ENCODE measurements at places on chromosomes 2 and 18.
A peak's percentile ranks its signal among the peaks of the same experiment; 100 is the strongest.

DNA sequence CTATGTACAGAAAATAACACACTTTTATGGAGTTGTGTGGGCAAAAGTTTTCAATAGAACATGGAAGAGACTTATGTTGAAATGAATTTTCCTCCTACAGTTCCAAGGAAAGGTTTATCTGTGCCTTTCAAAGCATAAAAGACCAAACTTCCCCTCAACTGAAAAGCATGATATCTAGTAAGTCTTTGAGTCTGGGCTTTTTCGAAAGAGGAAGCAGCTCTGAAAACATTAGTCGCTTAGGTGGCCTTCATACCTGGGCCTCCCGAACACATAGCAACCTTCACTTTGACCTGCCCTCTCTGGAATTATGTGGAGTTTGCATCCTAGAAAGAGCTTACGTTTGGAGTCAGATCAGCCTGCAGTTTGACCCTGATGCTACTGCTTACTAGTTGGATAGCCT, 4.8 kb upstream of the CAPN14 start:
- no peak for DNase-seq

DNA sequence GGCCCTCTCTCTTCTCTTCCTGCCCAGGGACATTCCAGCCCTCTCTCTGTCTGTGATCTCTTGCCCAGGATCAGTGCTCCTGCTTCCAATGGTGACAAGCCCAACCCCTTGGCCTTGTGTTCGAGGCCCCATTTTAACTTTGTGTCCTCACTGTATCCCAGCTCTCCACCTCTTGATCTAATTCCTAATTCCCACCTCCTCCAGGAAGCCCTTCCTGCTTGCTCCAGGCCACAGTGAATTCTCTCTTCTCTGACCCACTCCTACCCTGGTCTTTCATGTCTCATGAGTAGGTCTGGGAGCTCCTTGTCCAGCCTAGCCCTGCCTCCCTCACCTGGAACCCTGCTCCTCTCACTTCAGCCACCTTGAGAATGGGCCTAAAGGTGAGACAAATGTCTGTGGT, 249.1 kb downstream of the CELF4 start:
- no peak for DNase-seq

DNA sequence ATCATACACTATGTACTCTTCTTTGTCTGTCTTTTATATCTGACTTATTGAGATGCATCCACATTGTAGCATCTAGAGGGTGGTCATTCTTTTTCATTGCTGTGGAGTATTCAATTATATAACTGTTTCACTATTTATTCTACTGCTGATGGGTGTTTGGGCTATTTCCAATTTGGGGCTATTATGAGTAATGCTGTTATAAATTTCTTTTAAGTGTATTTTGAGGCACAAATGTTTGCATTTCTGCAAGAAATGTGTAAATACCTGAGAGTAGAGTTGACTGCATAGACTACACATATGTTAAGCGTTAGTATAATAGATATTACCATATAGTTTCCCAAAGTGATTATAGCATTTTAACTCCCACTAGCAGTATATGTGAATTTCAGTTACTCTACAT, 26.9 kb upstream of the PPP1R1C start:
- no peak for DNase-seq

DNA sequence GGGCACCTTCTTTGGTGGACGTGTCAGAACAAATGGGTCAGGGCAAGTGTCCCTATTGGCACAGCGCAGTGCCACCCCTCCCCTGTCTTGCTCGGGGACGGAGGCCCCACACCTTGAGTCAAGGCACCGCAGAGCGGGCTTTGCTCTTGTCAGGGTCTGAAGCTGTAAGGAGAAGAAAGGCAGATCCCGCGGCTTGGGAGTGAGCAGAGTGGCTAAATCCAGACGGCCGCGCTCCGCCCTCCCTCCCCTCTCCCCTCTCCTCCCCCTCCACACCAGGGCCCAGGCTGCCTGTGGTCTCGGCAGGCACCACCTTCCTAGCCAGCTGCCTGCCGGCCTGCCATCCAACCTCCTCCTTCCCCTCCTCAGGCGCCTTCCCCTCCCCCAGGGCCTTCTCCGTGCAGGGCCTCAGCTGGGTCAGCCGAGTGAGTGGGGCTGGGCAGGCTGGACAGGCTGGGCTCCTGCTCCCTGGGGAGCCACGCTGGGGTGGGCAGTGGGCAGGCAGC, 25.8 kb downstream of the SPEG start:
- peak; percentile 93 for DNase-seq

- peak; percentile 16 for DNase-seq
Observed at GRCh38 chr2:193935114-193935513, 1721.9 kb upstream of the SLC39A10 start.

DNA sequence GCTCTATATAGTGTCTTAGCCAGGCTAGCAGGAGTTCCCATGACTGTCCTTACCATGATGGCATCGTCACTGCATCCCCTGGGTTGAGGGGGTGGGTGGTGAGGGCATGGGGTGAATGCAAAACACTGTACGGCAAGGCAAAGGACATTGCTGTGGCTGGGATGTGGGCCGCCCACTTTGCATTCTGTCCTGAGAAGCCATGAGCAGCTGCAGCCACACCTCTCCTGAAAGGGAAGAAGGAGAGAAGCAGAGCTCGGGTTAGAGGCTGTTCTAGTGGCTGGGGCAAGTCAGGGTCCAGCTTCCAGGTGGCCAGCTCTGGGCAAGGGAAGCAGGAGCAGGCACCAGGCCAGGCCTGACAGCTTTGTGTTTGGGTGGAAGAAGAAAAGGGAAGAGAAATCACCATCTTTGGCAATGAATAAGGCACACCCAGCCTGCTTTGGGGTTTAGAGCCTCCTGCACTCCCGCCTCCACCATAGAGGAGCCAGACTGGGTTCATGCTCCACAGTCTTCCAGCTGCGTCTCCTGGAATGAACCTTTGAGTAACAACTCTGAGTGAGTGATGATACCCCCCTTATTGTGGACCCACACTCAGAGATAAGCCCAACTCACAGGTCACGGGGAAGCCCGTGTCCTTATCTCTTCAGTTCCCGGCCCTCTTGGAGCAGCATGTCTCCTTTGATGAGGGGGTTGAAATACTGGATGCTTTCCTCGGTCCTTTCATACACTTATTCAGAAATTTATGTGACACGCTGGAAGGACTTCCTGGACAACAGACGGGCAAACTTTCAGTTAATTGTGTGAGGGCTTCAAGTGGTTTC, 63.4 kb downstream of the INPP4A start:
- DNase-seq = no peak

- DNase-seq = peak; percentile 40
Observed at GRCh38 chr2:118242216-118242615, 153.9 kb downstream of the INSIG2 start.

DNA sequence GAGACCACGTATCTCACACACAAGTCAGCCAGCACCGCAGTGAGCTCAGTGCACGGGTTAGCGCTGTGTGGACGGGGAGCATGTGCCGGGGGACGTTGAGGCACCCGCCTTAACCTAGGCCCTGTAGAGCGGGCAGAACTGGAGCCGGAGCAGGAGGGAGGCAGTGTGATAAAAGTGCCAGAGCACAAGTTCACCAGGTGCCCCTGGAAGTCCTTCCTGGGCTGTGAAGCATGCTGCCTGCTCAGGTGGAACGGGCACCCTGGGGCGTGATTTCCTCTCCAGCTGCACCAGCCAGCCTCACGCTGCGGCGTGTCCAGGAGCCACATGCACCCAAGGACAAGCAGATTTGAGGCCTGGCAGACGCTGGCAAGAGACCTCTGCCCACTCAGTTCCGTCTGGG, 50.3 kb downstream of the ITGB1BP1 start:
- DNase-seq = no peak

DNA sequence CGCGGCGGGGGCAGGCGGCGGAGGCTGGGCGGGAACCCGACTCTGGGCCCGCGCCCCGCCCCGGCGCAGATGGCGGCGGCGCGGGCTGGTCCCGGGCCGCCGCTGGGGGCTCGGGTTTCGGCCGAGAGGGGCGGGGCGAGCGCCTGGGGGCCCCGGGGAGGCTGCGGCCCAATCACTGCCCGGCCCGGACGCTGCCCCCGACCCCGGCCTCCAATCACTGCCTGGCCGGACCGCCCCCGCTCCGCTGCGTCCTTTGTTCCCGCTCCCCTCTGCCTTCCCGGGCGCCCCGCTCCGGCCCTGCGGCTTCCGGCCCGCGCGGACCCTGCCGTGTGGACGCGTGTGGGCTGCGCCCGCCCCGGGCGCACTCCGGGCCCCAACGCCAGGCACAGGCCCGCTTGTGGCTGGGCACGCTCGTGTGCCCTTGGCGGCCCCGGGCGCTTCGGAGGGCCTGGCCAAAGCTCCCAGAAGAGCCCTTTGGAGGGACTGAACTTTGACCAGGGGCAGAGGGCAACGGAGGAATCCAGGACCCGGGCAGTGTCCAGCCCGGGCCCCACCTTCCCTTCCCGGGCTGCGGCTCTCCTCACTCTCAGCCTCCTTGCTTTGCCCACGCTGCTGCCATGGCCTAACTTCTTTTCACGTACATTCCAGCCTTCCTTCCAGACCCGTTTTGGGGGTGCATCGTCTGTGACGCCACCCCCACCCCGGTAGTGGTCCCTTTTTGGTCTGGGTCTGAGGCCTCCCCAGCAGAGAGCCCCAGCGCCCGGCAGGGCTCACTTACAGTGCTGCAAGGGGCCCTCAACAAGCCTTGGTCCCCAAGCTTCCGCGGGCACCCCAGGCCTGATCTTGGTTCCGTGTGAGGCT, 27.1 kb upstream of the PTMA start:
- DNase-seq = peak; percentile 91

GRCh38 chr2:196266855-196267254, 95.5 kb upstream of the STK17B start:
- no peak for DNase-seq

- no peak for DNase-seq
Observed at GRCh38 chr2:166491461-166491860, 2.6 kb downstream of the SCN7A start.
